ENCODE measurements at places on chromosomes 16 and 17. TPM values are rescaled to one million over a fixed set of nuclear protein-coding genes. Genes with fewer than 3 reads are reported as not detected.

DNA sequence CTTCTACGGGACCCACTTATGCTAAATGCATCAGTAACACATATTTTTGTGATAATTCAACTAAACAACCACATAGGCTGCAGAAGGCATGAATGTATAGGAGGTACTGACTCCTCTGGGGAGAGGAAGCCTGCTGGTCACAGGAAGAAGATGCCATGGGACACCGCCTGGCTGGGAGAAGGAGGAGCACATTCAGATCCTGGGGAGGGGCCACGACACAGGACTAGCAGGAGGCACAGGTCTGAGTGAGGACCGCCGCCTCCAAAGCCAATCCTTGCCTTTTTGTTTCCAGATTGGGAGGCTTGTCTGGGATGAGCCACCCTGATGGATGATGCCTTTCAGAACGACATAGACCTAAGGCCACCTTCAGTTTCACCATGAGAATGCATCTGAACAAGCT lies 34.6 kb downstream of the MBTPS1 start:
- DNase-seq = no peak
- peaks cover 11% of the 10 kb centered on the region for H3K4me1 ChIP-seq
- peaks cover 15% of the 10 kb centered on the region for H3K36me3 ChIP-seq
- no peaks in the 10 kb centered on the region for H3K27me3 ChIP-seq
- H3K4me3 ChIP-seq = no peak overlapping the region
- no peak overlapping the region for H3K27ac ChIP-seq

- no peak for DNase-seq
- H3K4me1 ChIP-seq = peaks cover 58% of the 10 kb centered on the region
- H3K27ac ChIP-seq = peak overlapping the region; percentile 60
- no peaks in the 10 kb centered on the region for H3K36me3 ChIP-seq
Measured at GRCh38 chr17:59846394-59847165, 46.2 kb downstream of the TUBD1 start.

DNA sequence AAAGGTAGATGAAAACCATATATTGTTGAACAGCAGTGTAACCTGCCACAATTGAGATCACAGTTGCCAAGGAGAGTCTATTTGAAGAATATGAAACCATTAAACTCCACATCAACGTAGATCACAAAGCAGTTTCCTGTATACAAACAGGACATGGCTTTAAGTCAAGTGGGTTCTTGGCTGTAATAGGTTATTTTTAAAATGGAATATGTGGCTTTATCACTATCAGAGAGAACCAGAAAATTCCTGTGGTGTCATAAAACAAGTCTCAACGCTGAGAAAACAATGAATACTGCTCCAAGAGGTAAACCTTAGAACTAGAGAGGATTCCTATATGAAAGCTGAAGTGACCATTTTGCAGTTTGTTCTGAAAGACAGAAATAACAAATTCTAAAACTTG lies 999.7 kb downstream of the CDH11 start:
- H3K27ac ChIP-seq = no peak overlapping the region
- DNase-seq = no peak
- H3K4me1 ChIP-seq = no peaks in the 10 kb centered on the region
- no peak overlapping the region for H3K4me3 ChIP-seq
- H3K36me3 ChIP-seq = no peaks in the 10 kb centered on the region
- H3K27me3 ChIP-seq = no peaks in the 10 kb centered on the region

DNA sequence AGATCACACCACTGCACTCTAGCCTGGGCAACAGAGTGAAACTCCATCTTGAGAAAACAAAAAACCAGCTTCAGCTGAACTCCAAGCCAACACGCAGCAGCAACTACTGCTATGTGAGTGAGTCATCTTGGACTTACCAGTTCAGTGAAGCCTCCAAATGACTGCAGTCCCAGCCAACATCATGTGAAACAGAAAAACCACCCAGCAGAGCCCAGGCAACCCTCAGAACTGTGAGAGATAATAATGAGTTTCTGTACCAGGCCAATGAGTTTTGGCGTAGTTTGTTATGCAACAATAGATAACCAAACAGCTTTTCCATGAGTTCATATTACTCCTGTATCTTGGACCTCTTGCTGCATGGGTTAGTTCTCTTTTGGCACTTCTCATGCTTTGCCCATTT lies 23.3 kb downstream of the PHF12 start:
- DNase-seq = no peak
- peak overlapping the region; percentile 98 for H3K27ac ChIP-seq
- no peak overlapping the region for H3K4me3 ChIP-seq
- peaks cover 59% of the 10 kb centered on the region for H3K4me1 ChIP-seq

DNA sequence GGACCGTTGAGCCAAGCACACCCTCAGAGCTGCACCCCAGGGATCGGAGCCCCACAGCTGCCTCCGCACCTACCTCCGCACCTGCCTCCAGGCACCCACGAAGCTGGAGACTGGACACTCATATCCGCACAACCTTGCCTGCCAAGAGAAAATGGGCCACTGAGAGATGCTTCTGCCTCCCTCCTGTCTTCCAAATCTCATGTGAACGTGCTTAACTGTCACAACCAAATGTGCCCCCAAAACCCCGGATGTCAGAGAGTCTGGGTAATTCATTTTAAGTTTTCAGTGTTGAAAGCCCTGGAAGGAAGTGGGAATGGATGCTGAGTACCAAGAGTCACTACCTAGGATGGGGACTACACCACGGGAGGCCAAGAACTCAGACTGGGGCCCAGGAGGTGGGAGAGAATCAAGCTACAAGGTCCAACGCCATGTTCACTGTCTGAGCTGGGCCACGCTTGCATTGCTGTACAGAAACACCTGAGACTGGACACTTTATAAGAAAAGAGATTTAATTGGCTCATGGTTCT lies 49.5 kb upstream of the MEAK7 start:
- H3K27ac ChIP-seq = peak overlapping the region; percentile 48
- peaks cover 65% of the 10 kb centered on the region for H3K4me1 ChIP-seq
- H3K4me3 ChIP-seq = peak overlapping the region; percentile 43
- peak; percentile 72 for DNase-seq

Gene TMEM107
- 23.7 TPM for total RNA-seq

Gene TPPP3
- total RNA-seq = not detected

Gene BEAN1
- not detected for total RNA-seq

DNA sequence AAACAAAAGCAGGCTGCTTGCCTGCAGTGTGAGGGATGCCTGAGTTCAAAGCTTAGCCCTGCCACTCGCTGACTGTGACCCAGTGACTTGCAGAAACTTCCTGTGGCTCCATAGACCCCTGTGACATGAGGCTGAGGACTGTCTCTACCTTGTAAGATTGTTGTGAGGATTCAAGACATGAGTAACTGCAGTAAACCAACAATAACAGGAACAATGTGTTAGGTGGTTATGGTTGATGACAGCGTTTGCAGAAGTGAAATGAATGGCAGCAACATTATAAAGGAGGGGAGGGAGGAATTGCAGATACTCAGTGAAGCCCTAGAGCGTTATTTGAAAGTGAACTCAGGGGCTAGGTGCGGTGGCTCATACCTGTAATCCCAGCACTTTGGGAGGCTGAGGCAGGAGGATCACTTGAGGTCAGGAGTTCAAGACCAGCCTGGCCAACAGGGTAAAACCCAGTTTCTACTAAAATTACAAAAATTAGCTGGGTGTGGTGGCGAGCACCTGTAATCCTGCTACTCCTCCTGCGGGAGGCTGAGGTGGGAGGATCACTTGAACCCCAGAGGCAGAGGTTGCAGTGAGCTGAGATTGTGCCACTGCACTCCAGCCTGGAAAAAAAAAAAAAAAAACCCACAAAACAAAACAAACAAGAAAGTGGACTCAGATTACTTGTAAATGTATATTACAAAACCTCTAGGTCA lies 33.5 kb upstream of the EMP2 start:
- no peaks in the 10 kb centered on the region for H3K4me1 ChIP-seq
- no peak overlapping the region for H3K27ac ChIP-seq
- H3K4me3 ChIP-seq = no peak overlapping the region
- no peaks in the 10 kb centered on the region for H3K36me3 ChIP-seq
- DNase-seq = no peak

Gene CDH11
- total RNA-seq = not detected

DNA sequence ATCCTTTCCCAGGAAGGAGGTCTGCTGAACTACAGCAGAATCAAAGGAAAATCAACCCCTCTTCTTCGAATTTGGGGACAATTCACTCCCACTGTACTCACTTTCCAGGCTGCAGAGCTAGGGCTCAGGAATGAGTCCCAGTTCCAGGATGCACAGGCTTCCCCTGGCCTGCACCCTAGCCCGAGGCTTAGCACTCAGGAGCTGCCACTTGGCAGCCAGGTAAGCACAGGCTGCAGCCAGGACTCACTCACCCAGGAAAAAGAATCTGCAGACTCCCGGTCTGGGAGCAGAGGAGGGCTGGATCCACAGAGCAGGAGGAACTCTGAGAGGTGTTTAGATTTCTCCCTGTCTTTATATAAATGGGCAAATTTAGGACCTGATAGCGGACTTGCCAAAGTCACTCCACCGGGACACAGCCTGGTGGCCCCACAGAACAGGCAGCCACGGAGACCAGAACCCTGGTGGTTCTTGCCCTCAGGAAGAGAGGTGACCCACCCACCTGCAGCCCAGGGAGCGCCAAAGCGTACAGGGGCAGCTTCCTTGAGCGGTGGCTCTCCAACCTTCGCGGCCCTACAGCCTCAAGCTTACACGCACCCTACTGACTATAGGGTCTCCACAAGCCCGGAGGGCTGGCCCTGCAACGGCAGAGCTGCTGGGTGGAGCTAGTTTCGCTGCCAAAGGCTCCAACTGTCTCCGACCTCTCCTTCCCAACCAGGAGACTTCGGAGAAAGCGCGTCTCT lies 4.8 kb downstream of the CBLN1 start:
- no peak overlapping the region for H3K4me3 ChIP-seq
- peaks cover 70% of the 10 kb centered on the region for H3K27me3 ChIP-seq
- no peaks in the 10 kb centered on the region for H3K4me1 ChIP-seq
- no peak for DNase-seq
- H3K36me3 ChIP-seq = no peaks in the 10 kb centered on the region
- H3K27ac ChIP-seq = no peak overlapping the region

DNA sequence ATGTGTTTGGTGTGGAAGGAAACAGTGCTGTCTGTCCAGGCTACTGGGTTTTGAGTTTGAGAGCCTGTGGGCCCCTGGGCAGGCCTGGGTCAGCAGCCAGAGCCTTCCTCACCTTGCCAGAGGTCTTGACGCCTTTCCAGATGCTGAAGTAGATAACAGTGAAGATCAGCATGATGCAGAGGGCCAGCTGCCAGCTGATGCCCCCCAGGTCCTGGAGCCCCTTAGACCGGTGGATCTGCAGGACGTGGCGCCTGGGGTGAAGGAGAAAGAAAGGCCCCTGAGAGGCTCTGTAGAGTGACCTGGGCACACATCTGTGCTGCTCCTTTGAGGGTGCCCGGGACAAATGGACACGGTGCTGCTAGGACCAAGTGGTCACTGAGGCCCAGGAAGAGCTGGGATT lies 18.4 kb downstream of the SLC6A4 start:
- no peak for DNase-seq
- H3K36me3 ChIP-seq = no peaks in the 10 kb centered on the region
- H3K4me3 ChIP-seq = no peak overlapping the region
- no peaks in the 10 kb centered on the region for H3K27me3 ChIP-seq
- H3K27ac ChIP-seq = no peak overlapping the region

DNA sequence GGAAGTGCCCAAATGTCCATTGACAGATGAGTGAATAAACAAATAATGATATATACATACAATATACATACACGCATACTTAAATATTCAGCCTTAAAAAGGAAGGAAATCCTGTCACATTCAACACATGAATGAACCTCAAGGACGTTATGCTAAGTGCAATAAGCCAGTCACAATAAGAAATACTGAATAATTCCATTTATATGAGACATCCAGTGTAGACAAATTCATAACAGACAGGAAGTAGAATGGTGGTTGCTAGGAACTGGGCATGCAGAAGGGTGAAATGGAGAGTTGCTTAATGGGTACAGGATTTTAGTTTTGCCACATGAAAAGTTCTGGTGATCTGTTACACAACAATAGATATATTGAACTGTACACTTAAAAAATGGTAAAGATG lies 8.8 kb upstream of the ITGB4 start:
- H3K4me3 ChIP-seq = no peak overlapping the region
- no peaks in the 10 kb centered on the region for H3K4me1 ChIP-seq
- no peaks in the 10 kb centered on the region for H3K27me3 ChIP-seq
- no peak overlapping the region for H3K27ac ChIP-seq
- H3K36me3 ChIP-seq = peaks cover 10% of the 10 kb centered on the region

- H3K27me3 ChIP-seq = no peaks in the 10 kb centered on the region
- no peak for DNase-seq
- H3K27ac ChIP-seq = no peak overlapping the region
- no peaks in the 10 kb centered on the region for H3K36me3 ChIP-seq
Measured at GRCh38 chr16:79887541-79888540, 287.3 kb upstream of the MAF start.

DNA sequence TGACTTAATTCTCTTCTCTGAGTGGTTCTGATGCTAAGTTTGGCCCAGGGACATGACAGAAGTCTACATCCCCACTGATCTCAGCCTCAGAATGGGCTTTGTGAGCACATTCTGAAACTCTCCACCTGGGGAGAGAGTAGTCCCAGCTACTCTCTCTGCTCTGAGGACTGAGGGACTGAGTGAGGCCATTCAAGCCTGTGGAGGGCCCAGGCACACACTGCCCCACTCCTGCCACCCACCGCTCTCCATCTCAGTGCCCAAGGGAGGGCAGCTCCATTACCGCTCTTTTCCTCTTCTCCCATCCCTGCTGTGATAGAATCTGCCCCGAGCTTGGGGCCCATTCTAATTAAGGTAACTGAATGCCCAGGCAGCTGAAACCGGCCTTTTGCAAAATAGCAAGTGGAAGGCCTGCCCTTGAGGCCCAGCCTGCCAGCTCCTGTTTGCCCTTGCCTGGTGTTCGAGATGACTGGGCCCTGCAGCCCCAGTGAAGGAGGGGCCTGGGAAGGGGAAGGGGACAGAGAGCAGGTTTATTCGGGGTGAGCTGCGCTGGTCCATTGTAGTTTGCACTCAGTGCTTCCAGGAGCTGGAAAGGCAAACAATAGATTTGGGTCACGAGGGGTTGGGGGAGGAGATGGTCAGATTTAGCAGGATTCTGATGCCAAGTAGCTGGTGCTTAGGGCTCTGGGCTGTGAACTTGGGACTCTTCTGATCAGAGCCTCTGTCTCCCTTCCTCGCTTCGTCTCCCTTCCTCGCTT lies 76.2 kb downstream of the RAB11FIP4 start:
- no peak for DNase-seq
- peaks cover 4% of the 10 kb centered on the region for H3K4me1 ChIP-seq
- H3K36me3 ChIP-seq = no peaks in the 10 kb centered on the region
- no peak overlapping the region for H3K27ac ChIP-seq

Gene SEPTIN12
- total RNA-seq = not detected

GRCh38 chr17:80783486-80783885 lies 208.2 kb upstream of the CHMP6 start:
- H3K27ac ChIP-seq = peak overlapping the region; percentile 64
- no peak overlapping the region for H3K4me3 ChIP-seq
- H3K4me1 ChIP-seq = peaks cover 77% of the 10 kb centered on the region
- no peak for DNase-seq
- no peaks in the 10 kb centered on the region for H3K36me3 ChIP-seq
